ENCODE measurements at places on chromosomes 2 and 18.

DNA sequence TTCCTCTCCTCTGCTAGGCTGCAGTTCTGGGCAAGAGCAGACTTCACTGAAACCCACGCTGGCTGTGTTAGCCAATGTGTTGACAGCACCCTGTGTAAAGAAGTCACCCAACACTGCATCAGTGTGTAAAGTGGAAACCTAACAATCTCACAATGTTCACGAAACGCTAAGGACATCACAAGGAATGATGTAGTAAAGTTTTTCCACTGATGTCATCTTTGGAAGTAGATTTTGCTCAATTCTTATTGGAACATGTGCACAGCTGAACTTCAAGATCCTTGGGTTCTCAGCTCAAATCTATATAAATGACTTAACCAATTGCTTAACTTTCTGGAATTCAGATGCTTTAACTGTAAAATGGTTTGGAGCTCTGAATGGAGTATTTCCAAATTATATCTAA lies 1112.5 kb downstream of the TSN start:
- DNase-seq = no peak

GRCh38 chr2:18741895-18742732 lies 152.7 kb upstream of the NT5C1B start:
- DNase-seq = no peak

DNA sequence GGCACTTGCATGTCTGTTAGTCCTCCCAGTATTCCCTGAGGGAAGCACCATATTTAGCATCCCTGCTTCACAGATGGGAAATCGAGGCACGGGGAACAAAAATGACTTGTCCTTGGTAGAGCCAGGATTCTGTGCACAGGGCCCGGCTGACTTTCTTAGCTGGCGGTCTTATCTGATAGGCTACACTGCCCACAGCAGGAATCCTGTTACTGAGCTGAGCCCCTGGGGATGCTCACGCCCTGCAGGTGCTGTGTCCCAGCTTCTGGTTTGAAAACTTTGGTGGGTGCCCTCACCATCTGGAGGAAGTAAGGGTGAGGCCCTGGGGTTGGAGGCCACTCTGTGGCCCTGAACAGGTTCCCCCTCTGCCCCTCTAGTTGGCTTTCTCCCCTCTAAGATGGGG lies 68.4 kb upstream of the MCFD2 start:
- no peak for DNase-seq

- DNase-seq = no peak
Observed at GRCh38 chr2:101305492-101306078, 2.9 kb downstream of the RNF149 start.

GRCh38 chr18:45656194-45656770 lies 41.0 kb downstream of the SLC14A2 start:
- no peak for DNase-seq

DNA sequence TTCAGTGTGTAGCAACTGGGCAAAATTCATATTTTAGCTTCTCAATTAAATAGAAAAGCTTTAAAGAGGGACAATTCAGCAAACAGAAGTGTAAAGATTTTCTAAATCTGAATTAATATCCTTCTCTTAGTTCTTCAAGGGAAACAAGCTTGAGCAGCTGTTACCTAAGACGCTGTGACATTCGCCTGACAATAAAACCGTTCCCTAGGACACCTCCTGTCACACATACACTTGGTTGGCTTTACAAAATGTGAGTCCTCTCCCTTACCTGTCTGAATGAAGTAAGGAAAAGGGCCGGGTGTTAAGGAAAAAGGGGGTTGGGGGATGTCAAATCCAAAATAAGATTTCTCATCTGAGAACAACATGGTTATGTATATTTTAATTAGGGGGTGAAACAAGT lies 2.1 kb downstream of the SERTAD2 start:
- DNase-seq = no peak

- DNase-seq = no peak
Observed at GRCh38 chr2:18889565-18890332, 300.4 kb upstream of the NT5C1B start.

GRCh38 chr2:68787356-68787755 lies 52.7 kb downstream of the ARHGAP25 start:
- no peak for DNase-seq

- DNase-seq = no peak
Observed at GRCh38 chr2:283996-284794, 3.7 kb downstream of the ALKAL2 start.

Measured in pons (tissue), 1 donor.